ENCODE measurements at places on chromosomes 11 and 22.

DNA sequence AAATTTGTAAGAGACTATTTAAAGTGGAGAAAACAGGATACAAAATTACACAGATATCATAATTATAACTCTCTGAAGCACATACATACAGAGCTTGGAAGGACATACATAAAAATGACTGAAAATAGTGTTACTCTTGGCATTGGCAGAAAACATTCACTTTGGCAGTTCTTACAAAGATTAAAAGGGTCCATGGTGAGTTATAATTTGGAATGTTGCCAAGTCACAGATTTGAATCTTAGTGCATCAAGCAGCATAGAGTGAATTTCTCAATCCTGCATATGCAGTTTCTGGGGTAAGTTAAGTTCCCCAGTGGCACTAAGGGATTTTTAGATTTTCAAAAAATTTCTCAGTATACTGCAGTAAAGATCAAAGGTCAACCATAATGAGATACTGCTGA is 115.9 kb downstream of the CCDC81 start:
- no peak for DNase-seq

DNA sequence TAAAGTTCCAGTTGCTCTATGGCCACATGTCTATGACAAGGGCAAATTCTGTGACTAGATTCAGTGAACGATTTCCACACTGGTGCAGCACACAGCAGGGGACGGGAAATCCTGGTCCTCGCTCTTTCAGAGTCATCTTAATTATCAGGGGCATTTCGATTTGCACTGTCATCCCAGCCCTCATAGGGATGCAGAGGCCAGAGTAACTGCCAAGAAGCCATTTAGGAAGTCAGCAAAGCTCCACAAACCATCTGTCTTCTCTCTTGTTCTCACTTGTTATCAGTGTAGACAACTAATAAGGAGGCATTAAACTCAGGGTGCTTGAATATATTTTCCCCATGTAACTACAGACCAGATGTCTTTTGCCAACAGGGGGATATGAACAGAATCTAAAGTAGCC is 151.7 kb downstream of the STK33 start:
- no peak for DNase-seq

DNA sequence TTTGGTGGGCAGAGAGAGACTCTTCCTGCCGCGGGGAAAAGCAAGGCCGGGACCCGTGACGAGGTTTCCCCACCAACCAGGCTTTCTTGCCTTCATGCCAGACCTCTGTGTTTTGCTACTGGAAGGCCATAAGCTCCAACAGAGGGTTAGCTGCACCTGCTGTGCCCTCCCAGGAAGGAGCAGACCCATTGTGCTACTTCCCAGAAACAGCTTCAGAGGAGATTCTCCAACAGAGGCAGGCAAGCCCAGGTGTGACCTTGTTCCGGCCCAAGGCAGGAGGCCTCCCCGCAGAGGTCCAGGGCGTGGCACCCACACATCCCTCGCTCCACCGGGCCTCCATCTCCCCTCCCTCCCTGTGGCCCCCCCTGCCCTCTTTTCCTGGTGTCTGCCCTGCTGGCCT is 57.8 kb downstream of the ELFN2 start:
- DNase-seq: no peak

GRCh38 chr22:39498802-39499201 is 3.3 kb upstream of the MIEF1 start:
- DNase-seq: no peak

DNA sequence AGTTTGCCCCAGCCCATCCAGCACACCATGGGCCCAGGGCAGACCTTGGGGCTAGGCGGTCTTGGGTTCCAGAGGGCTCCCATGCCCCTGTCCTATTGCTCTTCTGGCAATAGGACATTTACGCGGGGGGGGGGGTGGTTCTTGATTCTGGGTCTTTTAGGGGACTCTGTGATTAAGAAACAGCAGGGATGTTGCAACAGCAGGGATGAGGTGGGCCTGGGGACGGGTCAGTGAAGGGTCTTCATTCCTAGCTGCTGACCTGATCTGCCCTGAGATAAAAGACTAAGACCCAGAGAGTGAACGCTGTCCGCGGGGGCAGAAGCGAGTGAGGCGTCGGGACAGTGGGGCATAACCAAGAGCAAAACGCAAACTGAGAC is 418 bp upstream of the ADAMTS15 start:
- no peak for DNase-seq

DNA sequence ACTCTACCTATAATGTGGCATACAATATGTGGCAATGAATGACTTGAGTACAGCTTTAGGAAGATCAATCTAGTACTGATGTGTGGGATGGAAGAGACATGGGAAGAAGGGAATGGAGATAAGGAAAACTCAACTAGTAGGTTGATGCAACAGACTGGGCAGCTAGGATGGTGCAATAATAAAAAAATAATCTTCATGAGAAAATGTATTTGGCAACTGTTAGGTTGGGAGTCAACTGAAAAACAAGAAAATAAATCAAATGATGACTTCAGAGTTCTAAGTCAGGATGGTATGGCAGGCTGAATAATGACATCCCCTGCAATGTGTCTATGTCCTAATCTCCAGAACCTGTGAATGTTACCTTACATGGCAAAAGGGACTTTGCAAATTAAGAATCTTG is 236.8 kb upstream of the PITPNB start:
- no peak for DNase-seq

DNA sequence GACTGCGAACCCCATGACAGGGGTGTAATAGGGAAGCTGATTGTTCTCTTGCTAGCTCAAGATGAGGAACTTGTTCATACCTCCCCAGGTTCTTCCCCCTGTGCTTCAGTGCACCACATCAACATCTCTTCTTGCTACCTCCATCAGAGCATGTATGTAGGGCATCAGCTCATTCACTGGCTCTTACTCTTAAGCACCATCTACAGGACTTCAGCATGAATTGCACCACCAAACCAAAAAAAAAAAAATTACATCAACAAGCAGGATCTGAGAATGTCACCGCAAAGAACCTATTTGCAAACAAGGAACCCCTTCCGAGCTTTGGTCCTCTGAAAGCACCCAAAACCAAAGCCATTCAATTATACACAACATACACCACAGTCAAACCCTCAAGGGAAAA is 2226.5 kb upstream of the RAG2 start:
- DNase-seq: no peak
